H7 (cell line): ENCODE measurements at places on chromosomes 2 and 18. TPM values are rescaled to one million over a fixed set of nuclear protein-coding genes. Genes with fewer than 3 reads are reported as not detected.

The SLC38A11 gene
- not detected in 2 replicates for total RNA-seq

The RIT2 gene
- 0.17 and 0.26 TPM in 2 replicates for total RNA-seq

The CD8B2 gene
- not detected in 2 replicates for total RNA-seq

The TAF1B gene
- 27.9 and 33.2 TPM in 2 replicates for total RNA-seq

The FOXI3 gene
- total RNA-seq: 1.7 and 2.7 TPM in 2 replicates

The TMEM178A gene
- 7.1 and 8.1 TPM in 2 replicates for total RNA-seq

The OSR1 gene
- 0.44 TPM in 1 of 2 replicates, not detected in the other for total RNA-seq

The C2orf81 gene
- total RNA-seq: 0.83 and 1.6 TPM in 2 replicates

The MALT1 gene
- 18.9 and 28.6 TPM in 2 replicates for total RNA-seq

The PLA2R1 gene
- total RNA-seq: 0.48 and 0.89 TPM in 2 replicates

The ARHGEF33 gene
- total RNA-seq: not detected in 2 replicates

The KCNF1 gene
- total RNA-seq: 3.0 and 5.4 TPM in 2 replicates

The BOK gene
- total RNA-seq: 59.5 and 61.6 TPM in 2 replicates

The ZNF521 gene
- 1.6 and 5.1 TPM in 2 replicates for total RNA-seq

The ALKAL2 gene
- total RNA-seq: 1.1 and 2.6 TPM in 2 replicates

The TAF4B gene
- 19.1 and 33.5 TPM in 2 replicates for total RNA-seq

The TMEM163 gene
- 0.14 and 0.26 TPM in 2 replicates for total RNA-seq

The KIAA2012 gene
- not detected in 2 replicates for total RNA-seq

The XRCC5 gene
- 496 and 523 TPM in 2 replicates for total RNA-seq

The ACKR3 gene
- 3.8 and 13.2 TPM in 2 replicates for total RNA-seq
